ENCODE measurements at places on chromosomes 6 and 20.

- no peak for DNase-seq
Measured at GRCh38 chr20:53785320-53785719, 191.7 kb upstream of the ZNF217 start.

- no peak for DNase-seq
Measured at GRCh38 chr6:130632897-130633296, 194.3 kb upstream of the SMLR1 start.

DNA sequence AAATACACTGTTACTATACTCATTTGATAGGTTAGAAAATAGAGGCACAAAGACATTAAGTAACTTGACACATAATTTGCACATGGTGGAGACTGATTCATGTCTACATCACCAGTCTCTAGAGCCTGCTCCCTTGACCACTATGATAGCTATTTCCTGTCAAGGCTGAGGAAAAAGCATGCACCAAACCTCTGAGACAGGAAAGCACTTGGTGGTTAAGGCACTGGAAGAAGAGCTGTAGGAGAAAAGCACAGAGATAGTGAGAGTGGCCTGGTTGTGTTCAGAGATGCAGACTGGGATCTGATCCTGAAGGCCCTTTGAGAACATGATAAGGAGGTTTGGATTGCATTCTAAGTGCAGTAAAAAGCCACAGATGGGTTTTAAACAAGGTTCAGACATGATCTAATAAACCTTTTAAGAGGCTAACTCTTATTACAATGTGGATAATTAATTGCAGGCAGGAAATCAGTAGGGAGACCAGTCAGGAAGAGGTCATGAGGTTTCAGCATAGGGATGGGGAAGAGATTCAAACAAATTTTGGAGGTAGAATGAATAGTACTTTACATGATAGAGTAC, 168.9 kb downstream of the PHF3 start:
- no peak for DNase-seq

DNA sequence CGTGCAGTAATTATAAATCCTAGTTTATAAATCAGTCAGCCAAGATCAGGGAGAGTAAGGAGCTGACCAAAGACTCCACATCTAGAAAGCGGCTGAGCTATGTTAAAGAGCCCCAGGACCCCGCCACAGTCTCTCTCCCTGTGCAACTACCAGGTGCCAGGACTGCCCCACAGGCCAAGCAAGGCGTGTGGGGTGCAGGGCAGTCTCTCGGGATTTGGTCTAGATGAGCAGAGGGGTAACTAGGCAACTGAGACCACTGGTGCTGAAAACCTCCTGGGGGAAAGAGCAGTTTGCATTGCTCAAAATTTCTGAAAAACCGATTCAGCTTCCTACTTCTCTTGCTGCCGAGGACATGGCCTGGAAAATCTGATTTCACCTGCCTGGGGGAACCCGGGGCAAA, 10.4 kb downstream of the PMEPA1 start:
- no peak for DNase-seq

GRCh38 chr6:14365393-14365792, 247.8 kb downstream of the CD83 start:
- DNase-seq = no peak

DNA sequence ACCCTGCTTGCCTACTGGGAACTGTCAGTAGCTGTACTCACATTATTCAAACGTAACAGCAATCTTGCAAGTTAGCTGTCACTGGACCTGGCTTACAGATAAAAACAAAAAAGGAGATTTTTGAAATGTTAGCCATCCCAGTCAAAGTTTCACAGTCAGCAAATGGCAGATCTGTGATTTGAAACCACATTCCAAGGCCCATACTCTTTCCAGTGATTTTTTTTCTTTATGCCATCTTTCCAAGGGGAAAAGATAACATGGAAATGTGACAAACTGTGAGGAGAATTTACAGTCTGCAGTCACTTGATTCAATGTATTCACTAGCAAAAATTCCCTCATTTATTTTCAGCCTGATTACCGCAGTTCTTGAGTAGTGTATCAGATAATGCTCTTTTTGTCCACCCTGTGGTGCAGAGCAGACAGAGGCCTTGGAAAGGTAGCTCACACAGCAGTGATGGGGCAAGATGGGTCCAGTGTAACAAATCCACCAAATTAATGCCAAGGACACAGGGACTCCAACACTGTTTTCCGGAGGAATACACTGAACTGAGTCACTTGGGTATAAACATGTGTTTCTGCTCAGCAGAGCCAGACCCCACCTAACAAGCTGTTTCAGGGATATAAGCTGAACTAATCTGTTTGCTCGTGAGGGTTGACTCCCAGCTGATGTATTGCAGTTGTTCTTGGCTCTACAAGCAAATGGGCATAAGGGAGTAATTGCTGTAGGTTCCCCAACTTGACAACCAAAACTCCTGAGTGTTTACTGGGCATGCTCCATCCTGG, 49.9 kb upstream of the ADGRF1 start:
- DNase-seq = no peak

GRCh38 chr6:134590449-134590848, 272.5 kb upstream of the SGK1 start:
- no peak for DNase-seq

GRCh38 chr6:41353333-41353732, 17.9 kb downstream of the NCR2 start:
- DNase-seq = no peak

DNA sequence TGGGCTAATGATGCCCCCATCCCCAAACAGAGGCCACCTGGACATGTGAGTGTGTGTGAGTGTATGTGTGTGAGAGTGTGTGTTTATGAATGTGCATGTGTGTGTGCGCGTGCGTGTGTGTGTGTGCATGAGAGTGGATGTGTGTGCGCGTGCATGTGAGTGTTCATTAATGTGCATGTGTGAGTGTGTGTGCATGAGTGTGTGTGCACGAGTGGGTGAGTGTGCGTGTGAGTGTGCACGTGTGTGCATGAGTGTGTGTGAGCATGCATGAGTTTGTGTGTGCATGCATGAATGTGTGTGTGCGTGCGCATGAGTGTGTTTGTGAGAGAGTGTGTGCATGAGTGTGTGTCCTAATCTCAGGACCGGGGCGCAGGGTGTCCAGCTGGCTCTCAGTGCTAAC, 1.3 kb downstream of the IYD start:
- no peak for DNase-seq

DNA sequence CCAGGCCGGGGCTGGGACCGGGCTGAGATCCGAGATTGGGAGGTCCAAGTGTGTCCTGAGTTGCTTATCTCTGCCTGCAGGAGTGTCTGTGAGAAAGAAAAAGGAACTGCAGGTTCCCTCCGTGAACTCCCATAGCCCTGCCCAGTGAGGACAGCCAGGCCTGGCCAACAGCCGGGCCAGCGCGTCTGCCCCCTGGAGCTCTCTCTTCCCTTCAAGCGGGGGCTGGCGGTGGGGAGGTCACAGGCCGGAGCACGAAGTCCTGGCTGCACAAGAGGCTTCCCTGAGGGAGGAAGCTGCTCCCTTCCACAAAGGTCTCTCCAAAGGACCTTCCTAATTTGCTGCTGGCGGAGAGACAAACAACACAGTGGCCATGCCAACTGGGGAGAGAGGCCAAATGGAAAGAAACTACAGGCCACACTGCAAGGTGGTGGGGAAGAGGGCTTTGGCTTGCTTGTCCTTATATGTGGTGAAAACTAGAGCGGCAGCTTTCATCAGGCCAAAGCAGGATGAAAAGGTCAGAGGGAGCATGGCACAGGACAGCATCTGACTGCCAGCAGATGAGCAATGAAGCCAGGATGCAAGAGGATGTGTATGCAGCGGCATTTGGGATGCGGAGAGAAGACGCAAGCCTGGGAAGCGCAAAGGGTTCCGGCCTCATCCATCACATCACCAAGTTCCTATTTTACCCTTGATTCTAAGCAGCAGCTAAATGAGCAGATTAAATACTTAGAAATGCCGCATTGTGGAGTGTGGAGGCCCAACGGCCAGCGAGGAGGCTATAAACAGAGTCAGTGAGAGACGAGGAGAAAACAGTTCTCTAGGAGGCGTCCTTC, 260.0 kb downstream of the ERMARD start:
- DNase-seq = no peak
